ENCODE measurements at places on chromosomes 13 and 19.

DNA sequence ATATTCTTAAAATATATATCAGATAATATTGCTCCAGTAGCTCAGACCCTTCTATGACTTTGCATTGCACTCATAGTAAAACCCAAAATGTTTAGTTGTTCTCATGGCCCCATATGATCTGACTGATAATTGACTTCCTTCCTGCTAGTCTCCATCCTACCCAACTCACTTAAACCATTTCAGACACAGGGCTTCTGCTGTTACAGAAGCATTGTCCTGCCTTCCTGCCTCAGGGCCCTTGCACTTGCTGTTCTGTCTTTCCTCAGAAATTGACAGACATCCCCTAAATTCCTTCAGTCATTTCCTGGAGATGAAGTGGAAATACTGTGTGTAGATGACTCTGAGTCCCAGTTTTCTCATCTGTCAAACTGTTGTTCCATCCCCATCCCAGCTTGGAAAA, 19.7 kb downstream of the FBXL12 start:
- DNase-seq = no peak

DNA sequence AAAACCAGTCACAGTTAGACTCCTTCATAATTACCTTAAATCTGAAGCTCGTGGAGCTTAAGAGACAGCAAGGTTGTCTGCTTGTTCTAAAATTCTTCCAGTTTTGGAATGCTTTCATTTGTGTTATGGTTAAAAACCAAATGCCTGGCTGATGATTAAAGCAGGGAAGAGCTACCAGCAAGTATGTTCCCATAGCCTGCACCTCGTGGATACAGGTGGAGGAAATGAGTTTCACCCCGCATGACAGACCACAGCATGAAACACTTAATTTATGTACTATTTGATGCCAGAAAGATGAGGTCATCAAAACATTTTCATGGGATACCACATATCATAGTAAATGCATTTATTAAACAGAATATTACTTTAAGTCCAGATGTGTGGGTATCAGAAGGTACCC, 416 bp upstream of the DOCK9 start:
- no peak for DNase-seq

DNA sequence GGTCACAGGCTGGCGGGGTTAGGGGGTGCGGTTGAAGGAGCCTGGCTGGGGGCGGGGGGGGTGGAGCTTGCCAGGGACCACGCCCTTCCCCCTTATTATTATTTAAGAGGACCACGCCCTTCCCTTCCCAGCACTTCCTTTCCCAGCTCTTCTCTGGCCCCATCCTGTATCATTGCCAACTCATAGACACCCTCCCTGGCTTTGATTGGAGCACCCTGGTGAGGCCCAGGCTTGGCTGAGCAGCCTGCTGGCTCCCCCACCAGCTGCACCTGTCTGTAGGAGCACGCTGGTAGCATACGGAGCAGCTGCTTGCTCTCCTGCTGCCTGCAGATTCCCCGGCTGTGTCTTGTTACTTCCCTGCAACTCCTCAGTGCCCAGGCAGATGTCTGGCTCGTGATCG, 62.5 kb upstream of the PDX1 start:
- DNase-seq = no peak

DNA sequence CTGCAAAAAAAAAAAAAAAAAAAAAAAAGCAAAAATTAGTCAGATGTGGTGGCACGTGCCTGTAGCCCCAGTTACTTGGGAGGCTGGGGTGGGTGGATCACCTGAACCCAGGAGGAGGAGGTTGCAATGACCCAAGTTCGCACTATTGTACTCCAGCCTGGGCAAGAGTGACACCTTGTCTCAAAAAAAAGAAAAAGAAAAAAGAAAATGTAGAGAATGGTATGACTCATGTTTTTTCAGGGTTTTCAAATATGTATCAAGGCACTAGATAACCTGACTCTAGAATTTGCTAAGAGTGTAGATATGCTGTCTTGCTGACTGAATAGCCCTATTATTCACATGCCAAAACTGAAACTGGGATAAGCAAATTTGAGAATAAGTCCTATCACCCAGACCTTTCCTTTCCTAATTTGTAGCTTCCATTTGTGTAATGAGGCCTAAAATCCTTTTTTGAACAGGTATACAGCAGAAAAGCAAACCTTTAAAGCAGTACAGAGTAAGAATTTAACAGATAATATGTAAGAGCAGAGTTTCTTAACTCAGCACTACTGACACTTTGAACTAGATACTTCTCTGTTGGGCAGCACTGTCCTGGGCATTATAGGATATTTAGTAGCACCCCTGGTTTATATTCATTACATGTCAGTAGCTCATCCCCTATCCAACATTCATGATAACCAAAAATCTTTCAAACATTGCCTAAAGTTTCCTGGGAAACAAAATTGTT, 108.6 kb downstream of the ELF1 start:
- DNase-seq = no peak

GRCh38 chr13:79492918-79493594, 12.1 kb downstream of the NDFIP2 start:
- no peak for DNase-seq

DNA sequence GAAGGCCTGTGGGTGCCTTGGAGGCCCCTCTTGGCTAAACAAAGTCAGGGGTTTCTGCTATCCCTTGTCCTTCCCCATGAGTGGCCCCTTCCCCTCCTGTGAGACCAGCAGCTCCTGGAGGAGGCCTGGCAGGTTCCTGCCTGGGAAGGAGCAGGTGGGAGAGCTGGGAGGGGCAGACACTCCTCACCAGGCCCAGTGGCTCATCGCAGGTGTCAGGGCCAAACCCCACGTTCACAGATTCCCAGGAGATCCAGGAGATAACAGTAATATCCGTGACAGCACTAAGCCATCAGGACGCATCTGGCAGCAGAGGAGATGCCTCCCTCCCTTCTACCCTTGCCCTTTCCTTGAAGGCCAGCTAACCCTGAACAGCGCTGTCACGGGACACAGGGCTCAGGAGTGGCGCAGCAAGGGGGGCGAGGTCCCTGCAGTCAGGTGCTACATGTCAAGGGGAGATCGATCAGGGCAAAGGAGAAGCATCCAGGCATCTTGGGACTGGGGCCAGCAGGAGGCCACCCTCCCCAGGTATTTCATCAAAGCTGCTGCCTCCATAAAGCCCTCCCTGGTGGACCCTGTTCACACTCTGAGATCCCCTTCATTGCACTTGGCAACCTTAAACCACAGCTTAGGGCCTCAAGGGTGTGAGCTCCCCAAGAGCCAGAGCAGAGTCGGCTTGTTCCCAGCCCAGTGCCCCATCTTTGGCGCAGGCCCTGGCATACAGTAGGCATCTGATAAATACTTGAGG, 4.8 kb downstream of the CEBPA start:
- no peak for DNase-seq

DNA sequence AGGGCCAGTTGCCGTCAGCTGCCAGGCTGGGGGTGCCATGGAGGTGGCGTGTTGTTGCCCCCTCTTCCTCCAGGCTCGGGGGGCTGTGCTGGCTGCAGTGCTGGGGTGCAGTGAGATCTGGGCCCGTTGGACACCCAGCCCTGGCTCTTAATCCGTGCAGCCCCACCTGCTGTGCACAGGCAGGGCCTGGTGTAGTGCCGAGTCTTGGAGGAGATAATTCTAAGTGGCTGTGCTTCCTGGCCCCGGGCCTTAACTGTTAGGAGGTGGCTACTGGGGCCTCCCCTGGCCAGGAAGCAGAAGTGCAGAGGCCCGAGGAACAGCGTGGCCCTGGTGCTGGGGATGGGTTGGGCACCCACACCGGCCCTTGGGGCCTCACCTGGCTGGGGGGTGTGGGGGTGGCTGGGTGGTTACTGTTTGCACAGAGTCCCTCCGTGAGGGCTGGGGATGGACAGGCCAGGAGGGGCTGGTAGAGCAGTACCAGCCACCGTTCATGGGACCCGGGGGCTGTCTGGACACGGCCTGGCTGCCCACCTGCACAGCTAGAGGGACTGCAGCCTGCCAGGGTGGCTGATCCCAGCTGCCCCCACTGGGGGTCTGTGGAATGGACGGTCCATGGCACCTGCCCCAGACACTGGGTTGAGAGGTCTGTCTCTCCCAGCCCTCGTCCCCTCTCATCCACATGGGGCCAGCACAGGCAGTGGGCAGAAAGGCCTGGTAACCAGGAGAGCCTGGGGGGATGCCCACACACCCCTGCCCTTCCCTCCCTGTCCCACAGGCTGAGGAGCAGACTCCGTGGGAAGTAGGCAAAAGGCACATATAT, 3.3 kb downstream of the GPX4 start:
- no peak for DNase-seq

DNA sequence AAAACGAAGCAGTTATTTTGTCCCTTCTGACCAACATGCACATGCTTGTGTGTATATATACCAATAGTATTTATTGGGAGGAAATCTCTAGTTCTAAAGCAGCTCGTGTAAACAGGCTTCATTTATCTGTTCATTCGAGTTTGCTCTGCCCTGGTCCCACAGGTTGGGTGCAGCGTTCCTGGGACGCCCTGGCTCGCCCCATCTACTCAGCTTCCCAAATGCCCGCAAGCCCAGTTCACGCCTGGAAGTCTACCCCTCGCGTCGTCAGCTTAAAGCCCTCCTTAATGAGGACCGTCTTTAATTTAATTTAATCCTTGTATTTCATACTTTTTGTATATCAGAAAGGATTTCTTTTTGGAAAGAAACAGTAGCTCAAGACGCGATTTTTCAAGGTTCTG, 604 bp downstream of the THSD1 start:
- DNase-seq = no peak

- DNase-seq = no peak
Measured at GRCh38 chr13:103101901-103102300, 35.7 kb upstream of the SLC10A2 start.

DNA sequence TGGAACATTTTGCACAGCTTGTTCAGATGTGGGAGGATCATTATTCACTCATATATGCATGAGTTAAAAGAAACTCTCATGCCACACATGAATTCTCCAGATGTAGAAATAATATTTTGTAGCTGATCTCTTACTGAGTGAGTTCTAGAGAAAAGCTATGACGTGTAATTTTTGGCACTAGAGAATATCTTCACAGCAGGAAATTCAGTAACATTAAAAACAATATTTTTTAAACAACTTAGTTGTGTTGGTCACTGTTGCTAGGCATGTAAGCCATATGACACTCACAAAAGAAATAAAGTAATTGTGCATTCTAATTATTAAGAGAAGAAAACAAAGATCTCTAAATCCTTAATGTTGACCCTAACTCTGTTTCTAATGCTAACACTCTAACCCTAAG, 371.4 kb upstream of the SLC10A2 start:
- DNase-seq = no peak

DNA sequence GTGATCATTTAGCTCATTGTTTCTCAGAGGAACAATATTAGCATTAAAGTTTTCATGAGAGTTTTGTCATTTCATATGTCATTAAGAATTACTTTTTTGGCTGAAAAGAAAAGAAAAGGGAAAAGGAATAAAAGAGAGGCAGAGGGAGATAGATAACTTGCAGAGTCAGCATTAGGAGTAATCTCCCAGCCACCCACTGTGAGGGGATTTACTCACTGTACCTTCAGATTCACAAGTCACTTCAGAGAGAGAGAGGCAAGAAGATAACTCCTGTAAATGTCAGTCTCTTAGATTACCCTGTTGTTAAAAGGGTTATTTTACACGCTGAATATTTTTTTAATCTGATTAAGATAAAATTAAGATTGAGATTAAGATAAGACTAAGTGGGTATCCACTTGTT, 125.2 kb downstream of the POU4F1 start:
- no peak for DNase-seq

DNA sequence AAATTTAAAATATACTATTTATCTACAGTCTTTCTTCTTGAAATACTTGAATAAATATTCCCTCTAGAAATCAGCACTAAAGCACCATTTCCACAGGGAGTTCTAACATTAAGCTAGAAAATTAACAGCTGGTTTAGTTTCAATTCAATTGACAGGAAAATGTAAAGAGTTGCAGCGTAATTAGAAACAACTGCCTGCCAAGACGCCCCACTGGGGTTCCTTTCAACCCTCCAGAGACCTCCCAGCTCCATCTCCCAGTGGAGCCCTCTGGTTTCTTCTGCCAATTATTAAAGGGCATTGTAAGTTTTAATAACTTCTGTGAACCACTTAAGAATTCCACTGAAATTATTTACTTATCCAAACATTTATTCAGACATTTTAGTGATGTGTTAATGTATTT, 4.2 kb downstream of the GJA3 start:
- no peak for DNase-seq

- no peak for DNase-seq
Measured at GRCh38 chr13:76086729-76087128, 450.6 kb downstream of the LMO7 start.

DNA sequence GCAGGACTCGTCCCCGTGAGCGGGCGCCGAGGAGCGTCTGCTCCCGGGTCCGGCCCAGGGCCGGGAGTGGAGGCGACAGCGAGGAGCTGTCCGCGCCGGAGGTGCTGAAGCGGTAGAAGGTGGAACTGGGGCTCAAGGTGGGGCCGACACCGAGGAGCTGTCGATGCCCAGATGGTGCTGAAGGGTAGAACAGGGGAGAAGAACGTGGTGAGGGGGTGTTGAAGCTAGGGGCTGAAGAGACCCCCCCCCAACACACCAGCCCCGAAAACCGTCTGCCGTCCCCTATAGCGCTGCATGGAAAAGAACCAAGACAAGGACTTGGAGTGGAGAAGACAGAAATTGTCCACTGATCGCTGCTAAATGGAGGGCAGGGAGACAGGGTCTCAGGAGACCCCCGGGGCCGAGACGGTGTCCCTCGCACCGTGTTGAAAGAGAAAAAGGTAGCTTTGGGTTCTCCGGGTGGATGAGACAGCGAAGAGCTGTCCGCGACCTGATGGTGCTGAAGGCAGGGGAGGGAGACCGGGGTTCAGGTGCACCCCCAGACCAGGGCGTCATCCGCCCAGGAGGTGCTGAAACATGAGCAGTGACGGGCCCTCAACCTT, 7.1 kb upstream of the PDE4C start:
- DNase-seq = no peak

Data from NCI-H1930 (cell line).